ENCODE measurements at places on chromosomes 11 and 22.

DNA sequence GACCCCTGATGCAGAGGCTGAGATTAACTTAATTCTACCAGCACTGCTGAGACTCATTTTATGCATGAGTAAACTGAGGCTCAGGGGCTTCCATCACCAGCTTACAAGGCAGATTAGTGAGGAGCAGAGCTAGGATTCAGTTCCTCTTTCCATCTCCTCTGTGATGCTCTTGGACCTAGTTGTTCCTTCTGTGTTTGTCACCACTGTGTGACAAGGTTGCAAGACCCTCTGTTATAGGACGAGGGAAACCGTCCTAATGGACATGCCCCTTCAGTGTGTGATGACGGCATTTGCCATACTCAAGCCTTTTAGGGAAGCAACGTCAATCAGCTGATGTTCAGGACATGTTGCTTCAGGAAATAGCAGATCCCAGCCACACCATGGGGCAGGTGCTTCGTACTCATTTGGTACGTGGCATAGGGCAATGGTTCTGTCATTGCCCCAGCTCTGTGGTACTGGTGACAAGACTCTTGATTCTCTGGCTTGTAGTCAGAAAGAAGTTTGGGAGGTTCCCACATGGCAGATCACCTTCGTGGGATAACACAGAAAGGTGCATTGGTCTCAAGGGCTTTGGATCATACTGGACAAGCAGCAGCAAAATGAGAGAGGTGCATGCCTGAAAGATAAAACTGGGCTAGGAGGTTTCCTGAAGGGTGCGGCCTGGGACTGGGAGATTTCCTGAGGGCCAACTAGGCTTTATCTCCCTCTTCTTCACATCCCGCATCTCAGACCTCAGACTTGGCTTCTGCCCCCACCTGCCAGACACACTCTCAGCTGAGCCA lies 23.9 kb upstream of the CD44 start:
- peak; percentile 57 for DNase-seq

DNA sequence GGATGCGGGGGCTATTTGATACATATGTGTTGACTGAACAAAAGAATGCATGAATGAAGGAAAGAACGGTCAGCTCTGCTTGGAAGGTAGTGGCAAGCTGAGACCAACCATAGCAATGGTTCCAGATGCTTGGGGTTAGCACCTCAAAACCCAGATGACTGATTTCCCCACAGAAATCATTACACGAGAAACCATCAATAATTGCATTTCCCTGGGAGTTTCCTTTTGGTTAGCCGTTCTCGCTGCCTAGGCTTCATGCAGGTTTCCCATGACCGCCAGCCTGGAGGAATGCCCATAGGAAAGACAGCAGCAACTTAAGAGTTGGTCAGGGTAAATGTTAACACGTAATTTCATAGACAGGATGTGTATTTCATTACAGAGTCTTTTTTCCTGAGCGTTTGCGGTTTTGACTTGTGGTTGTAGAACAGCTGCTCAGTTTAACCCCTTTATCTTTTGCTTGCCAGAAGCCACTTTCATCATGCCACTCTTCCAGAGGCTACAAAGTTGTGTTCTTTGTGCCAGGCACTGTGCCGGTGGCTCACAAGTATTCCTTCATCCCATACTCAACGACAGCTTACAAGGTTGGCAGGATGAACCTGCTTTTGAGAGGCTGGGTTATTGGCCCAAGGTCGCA lies 2.8 kb downstream of the IL17RA start:
- peak; percentile 60 for DNase-seq

DNA sequence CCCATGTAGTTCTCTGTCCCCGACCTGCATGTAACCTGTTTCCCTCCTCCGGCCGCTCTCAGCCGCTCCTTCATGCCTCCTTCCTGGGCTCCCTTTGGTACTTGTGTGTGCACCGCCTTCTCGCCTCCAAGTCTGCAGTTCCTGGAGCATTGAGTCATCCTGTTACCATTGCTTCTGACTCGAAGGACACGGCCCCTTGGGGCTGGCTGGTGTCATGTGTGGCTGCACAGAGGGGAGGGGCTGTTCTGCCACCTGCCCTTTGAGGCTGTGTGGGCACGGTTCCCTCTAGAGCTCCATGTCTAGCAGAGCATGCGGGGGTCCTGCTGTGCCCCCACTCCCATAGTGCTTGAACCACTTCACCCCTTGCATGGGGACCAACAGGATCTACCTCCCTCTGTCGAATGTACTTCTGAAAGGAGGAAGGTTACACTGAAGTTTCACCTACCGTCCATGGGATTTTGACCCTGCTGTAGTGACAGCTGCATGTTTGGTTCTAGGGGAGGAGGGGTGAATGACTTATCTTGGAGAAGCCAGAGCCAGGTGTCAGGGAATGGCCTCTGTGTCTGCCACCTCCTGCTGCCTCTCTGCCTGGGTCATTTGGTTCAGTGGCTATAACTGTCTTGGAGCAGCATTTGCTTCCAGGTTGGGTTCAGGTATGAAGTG lies 39.6 kb downstream of the BCR start:
- peak; percentile 67 for DNase-seq

GRCh38 chr22:33380789-33381530 lies 322.8 kb upstream of the SYN3 start:
- DNase-seq: no peak

GRCh38 chr11:45812581-45813548 lies 7.9 kb downstream of the SLC35C1 start:
- DNase-seq: no peak

- no peak for DNase-seq
These were observed 6.8 kb downstream of the ARHGAP1 start for GRCh38 chr11:46693597-46694012.

- no peak for DNase-seq
These were observed 13.3 kb upstream of the SH3BP1 start for GRCh38 chr22:37626144-37626543.

DNA sequence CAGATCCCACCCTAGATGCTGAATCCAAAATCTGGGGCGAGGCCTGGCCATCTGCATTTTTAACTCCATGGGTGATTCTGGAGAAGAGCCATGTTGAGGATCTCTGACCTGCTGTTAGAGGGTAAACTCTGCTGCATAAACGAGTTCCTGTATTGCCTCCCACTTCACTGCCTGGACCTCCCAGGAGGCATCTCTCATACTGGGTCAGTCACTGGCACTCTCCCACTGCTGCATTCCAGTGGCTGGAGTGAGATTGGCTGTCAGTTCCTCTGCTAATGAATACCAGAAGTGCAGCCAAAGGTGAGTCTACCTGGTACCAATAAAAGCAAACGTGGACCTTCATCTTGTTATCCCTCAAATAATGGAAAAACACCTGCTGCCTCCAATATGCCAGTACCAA lies 10.3 kb downstream of the POLDIP3 start:
- DNase-seq: no peak

- peak; percentile 8 for DNase-seq
These were observed 1.6 kb upstream of the TH start for GRCh38 chr11:2173150-2173693.

GRCh38 chr11:122666743-122667142 lies 11.2 kb downstream of the UBASH3B start:
- DNase-seq: no peak
